ENCODE measurements at places on chromosomes 11 and 22.

DNA sequence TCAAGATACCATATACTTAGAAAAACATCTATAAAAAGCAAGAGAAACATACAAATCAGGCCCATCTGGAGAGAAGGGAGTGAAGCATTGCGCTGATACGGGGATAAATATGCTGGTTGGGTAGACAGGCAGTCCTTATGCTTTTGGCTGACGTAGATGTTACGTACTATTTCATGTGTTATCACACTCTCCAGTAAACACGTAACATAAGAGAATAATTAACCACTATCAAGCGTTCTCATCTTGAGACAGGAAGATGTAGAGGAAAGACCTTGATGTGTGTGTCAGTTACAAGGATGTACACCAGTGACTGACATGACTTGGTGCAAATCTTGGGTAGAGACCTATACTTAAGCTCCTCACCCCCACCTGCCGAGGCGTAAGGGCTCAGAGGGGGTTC, 86.7 kb upstream of the PRODH start:
- DNase-seq = no peak

DNA sequence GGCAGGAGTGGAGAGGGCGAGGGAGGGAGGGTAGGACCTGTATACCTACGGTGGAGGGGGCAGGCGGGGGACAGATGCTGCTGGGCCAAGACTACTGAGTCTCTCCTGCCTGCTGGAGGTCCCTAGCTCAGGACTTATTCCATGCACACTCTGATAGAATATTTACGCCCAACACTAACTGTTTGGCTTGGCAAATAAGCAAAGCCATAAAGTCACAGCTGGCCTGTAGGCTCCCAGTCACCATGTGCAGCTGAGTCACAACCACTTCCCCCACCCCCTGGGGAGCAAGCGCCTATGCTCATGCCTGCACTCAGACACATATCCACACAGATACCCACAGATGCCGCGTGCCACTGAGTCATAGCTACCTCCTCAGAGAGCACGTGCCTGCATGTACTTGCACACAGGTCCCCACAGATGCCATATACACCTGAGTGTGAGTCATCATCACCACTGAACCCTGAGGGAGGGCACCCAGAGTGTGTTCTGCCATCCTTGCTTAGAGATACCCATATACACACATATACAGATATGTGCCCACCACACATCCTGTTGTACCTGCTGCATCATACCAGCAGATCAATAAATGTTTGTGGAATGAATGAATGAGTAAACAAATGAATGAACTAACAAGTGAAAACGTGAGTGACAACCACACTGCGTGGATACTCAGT, 95.8 kb downstream of the SWAP70 start:
- DNase-seq = peak; percentile 95

- no peak for DNase-seq
These were observed 198.2 kb downstream of the SNX19 start for GRCh38 chr11:130718120-130718519.

DNA sequence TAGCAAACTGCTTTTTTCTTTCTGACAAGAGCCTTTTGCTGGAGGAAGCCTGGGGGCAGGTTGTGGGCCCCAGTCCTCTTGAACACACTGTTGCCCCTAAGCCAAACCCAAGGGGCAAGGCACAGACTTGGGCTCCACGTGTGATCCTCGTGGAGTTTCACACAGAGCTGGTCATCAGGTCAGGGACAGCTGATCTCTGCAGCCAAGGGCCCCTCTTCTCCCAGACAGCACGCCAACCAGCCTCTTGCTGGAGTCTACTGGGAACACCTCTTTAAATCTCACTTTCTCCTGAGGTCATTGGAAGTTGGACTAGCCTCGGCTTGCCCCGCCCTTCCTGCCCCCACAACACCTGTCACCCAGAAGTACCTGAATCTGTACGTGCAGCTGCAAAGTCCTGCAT, 39.8 kb downstream of the C11orf58 start:
- no peak for DNase-seq

GRCh38 chr11:36380296-36381014, 84.4 kb downstream of the PRR5L start:
- DNase-seq = no peak

DNA sequence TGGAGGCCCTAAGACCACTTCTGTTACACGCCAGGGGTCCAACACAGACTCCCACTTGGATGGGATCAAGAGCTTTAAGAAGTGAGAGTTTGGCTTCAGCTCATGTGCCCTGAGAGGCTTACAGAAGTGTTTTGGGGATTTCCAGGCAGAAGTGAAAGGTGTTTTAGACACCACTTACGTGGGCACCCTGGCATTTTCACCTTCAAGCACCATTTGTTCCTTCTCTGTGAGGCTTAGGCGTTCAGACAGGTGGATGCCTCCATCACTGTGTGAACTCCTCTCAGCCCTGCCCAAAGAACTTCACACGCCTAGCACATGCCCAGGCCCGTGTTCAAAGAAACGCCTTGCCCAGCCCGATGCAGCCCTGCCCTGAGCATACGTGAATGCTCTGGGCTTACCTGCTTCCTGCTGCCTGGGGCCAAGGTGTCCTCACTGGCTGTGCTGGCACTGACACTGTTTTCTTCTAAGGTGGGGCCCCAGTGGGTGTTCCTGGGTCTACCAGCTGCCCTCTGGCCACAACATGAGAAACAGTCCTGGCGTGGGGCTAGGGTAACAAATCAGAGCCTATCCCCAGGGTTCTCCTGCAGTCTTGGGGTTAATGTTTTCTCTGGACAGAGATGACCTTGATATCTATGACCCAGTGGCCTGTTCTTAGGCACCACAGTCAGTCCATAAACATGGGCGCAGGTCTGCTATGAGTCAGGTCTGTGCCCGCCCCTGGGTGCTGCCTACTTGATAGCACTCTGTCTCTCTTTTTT, 34.0 kb downstream of the AMPD3 start:
- DNase-seq = no peak

GRCh38 chr11:71470946-71471345, 17.9 kb downstream of the NADSYN1 start:
- no peak for DNase-seq

DNA sequence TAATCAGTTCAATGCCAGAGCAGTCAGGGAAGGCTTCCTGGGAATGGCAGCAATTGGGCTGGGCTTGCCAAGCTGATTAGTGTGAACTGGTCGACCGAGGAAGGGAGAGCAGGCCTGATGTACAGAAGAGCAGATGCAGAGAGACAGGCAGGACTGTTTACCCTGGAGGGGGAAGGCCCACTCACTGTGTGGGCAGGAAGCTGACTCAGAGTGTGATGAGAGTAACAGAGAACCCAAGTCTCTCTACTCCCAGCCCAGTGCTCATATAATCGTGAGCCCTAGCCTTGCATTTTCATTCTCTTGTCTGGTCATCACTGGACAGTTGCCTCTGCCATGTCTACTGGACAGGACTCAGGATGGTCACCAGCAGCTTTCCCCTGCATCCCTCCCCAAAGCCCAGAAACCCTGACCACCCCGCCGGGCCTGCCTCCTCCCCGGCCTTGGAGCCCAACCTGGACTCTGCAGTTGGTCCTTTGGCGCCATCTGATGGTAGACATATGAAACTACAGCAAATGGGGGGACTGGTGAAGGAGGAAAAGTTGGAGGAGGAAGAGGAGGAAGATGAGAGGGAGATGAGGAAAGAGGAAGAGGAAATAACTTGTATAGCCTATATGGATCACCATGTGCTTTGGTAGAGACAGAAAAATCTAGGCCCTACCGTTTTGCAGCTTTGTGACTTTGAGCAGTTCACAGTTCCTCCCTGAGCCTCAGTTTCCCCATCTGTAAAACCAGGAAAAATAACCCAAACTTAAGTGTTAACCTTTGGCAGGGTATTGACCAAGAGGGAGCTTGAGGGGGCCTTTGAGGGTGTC, 43.4 kb upstream of the PRDM11 start:
- DNase-seq = peak; percentile 93

DNA sequence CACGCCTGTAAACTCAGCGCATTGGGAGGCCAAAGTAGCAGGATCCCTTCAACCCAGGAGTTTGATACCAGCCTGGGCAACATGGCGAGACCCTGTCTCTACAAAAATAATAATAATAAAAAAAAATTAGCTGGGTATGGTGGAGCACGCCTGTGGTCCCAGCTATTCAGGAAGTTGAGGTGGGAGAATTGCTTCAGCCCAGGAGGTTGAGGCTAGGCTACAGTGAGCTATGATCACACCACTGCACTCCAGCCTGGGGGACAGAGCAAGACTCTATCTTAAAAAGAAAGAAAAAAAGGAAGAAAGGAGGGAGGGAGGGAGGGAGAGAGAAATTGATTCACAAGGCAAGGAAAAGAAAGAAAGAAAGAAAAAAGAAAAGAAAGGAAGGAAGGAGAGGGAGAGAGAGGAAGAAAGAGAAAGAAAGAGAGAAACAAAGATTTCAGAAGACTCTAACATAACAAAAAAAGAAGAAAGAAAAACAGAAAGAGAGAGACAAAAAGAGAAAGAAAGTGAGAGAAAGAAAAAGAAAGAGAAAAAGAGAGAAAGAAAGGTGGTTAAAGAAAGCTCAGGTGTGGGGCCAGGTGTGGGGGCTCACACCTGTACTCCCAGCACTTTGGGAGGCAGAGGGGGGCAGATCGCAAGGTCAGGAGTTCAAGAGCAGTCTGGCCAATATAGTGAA, 37.3 kb upstream of the MYH9 start:
- DNase-seq = no peak

- no peak for DNase-seq
These were observed 20.2 kb upstream of the SHISAL1 start for GRCh38 chr22:44332946-44333345.

DNA sequence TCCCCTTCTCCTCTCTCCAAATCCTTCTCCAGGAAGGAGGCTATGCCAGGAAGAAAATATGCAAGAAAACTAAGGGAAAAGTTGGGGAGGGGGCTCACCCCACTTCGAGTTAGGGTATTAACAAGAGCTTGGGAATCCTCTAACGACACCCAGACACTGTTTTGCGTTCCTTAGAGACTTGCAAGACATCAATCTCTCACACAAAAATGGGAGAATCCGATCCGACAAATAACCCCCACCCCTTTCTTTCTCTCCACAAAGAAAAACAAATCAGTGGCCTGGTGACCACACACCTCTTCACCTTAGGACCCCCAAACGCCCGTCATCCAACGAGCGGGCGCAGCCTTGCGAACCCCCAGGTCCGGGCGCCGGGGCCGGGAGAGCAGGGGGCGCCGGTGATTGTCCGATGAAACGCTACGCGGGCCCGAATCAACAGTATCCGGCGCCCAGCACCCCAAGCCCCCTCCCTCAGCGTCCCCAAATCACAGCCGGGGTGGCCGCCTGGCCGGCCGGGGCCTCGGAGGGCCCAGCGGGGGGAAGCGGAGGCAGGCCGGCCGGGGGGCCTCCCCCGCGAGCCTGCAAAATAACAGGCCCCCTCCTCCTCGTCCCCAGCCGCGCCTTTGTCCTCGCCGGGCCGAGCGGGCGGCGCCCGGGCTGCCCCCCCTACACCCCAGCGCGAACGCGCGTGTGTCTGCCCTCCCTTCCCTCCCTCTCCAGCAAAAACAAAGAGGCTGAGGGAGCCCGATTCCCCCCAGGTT, 690 bp downstream of the CSNK1E start:
- DNase-seq = no peak

DNA sequence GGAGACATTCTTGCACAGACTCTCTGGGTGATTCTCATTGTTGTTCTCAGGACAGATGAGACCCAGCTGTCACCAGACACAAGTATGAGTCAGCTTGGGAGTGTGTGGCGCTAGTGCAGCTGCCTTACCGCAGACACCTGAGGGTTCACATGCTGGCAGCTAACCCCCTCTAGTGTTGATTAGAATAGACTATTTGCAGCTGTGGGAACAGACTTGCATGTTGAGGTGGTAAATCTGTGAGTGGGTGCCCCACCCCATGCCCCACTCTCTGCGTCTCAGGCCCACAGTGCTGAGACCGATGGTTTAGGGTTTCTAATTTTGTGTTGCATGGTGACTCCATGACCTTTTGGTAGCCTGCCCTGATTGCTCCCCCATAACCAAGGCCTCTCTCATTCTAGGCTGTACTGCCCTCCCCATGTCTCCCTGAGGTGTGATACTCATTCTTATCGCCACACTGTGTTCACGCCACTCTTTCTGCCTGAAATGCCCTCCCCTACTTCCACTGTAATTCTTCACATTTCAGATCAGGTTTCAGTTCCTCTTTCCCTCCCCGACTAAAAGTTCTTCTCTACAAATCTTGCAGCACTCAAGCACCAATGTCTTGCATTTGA, 73.7 kb upstream of the KIRREL3 start:
- no peak for DNase-seq

- DNase-seq = no peak
These were observed 6.4 kb downstream of the ELFN2 start for GRCh38 chr22:37420686-37421467.

DNA sequence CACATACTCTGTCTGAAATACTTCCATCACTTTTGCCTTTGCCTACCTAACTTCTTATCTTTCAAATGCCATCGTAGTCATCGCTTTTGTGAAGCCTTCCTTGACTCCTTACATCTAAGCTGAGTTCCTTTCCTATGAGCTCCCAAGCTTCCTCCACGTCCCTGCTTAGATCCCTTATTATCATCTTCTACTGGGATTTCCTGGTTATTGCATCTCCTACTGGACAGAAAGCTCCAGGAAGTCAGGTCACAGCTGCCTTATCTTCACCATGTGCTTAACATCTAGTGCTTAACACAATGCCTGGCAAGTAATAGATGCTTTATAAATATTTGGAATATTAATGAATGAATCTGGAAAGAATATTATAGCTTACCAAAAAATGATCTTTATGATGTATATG, 5.9 kb downstream of the YPEL4 start:
- DNase-seq = no peak

GRCh38 chr11:76677458-76677765, 6.9 kb upstream of the LRRC32 start:
- DNase-seq = no peak

Measured in NCI-H446 treated with DMSO at 0.1 percent for 48 hours (cell line).